ENCODE measurements at places on chromosomes 11 and 22. TPM values are rescaled to one million over a fixed set of nuclear protein-coding genes. Genes with fewer than 3 reads are reported as not detected.

OR8H3 gene
- not detected for total RNA-seq

CD248 gene
- total RNA-seq = not detected

VSIG10L2 gene
- not detected for total RNA-seq

KREMEN1 gene
- total RNA-seq = 2.6 TPM

GGTLC2 gene
- not detected for total RNA-seq

ANO5 gene
- 1.2 TPM for total RNA-seq

EMID1 gene
- total RNA-seq = not detected
